Fibroblast of the conjunctiva (primary cell): ENCODE measurements at places on chromosomes 5 and 9.
A peak's percentile ranks its signal among the peaks of the same experiment; 100 is the strongest.

- DNase-seq, result no peak
Observed at GRCh38 chr5:166509085-166509484, 1782.4 kb upstream of the WWC1 start.

DNA sequence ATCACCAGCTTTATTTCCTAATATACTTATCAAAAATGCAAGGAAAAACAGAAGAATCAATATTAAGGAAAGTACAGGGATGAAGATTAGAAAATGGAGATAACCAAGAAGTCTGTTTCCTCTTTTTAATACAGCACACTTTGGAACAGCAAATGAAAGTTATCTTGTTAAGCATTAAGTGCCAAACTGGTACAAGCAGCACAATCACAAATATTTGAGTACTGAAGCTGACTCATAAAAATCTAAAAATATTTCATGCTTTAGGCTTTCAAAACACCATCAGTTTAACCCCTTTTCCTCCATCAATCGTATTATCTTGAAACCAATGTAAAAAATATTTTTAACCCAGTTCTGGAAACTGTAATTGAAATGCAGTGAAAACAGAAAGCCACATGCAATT is 2.7 kb downstream of the FBXW11 start:
- no peak for DNase-seq

DNA sequence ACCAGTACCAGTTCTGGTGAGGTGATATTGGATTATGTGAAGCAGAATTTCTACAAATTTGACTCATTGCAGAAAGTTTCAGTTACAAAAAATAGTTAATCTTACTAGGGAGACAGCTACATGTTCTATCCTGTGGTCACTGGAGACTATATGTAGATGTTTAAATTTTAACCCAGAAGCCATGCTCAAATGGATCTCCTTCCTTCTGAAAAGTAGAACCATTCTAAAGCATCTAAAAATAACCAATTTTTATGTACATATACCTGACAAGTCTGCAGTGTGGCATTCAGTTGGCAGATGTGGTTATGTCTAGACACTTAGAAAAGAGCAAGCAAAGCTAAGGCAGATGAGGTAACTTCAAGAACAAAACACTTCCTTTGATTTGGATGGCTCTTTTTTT is 65.5 kb upstream of the POU4F3 start:
- no peak for DNase-seq

DNA sequence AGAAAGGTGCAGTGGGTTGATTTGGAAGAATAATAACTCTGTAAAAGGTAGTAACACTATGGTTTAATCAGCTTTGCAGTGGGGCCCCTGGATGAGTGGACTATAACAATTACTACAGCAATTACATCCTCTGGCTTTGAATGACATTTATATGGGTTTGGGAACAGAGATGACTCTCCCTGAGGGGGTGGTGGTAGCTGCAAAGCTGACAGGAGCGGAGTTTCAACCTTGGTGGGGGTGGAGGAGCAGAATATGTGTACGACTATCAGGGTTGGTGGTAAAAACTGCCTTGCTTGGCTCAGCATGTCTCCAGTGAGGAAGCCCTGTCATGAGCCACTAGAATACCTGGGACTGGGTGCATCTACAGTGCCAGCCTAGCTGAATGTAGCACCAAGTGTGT is 28.3 kb upstream of the NR3C1 start:
- DNase-seq, result no peak

DNA sequence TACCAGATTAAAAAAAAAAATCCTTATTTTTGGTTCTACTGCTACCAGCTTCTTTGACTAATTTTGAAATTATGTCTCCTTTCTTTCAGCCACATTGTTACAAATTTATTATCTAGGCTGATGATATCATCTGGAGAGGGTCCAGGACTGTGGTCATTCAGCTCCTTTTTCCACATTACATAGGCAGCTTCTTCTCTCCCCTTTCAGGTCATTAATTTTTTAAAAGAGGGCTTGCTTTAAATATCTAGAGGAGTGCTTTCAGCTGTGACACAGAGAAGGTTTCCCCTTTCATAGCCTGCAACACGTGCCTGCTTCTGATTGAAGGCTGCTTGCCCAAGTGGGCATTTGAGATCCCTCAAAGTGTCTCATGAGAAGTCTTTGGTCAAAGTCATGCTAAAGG is 155.7 kb upstream of the PAPPA start:
- no peak for DNase-seq

- DNase-seq, result no peak
Observed at GRCh38 chr9:14313951-14314423, at the start of gene NFIB. TSS of gene NFIB (minus strand) at chr9:14314141. CDS start at chr9:14313511, 630 bp downstream.

DNA sequence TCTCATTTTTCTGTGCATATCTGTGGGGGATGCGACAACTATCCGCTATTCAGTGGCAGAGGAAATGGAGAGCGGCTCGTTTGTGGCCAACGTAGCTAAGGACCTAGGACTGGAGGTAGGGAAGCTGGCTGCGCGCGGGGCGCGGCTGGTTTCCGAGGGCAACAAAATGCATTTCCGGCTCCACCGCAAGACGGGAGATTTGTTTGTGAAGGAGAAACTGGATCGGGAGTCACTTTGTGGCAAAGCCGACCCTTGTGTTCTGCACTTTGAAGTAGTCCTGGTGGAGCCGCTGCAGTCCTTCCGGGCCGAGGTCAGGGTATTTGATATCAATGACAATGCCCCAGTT is 320 bp downstream of the PCDHB1 start:
- no peak for DNase-seq

GRCh38 chr9:93904649-93905472 is 50.3 kb downstream of the BARX1 start:
- DNase-seq, result no peak

- DNase-seq, result peak; percentile 76
Observed at GRCh38 chr9:112348257-112349007, 15.0 kb upstream of the PTBP3 start.

DNA sequence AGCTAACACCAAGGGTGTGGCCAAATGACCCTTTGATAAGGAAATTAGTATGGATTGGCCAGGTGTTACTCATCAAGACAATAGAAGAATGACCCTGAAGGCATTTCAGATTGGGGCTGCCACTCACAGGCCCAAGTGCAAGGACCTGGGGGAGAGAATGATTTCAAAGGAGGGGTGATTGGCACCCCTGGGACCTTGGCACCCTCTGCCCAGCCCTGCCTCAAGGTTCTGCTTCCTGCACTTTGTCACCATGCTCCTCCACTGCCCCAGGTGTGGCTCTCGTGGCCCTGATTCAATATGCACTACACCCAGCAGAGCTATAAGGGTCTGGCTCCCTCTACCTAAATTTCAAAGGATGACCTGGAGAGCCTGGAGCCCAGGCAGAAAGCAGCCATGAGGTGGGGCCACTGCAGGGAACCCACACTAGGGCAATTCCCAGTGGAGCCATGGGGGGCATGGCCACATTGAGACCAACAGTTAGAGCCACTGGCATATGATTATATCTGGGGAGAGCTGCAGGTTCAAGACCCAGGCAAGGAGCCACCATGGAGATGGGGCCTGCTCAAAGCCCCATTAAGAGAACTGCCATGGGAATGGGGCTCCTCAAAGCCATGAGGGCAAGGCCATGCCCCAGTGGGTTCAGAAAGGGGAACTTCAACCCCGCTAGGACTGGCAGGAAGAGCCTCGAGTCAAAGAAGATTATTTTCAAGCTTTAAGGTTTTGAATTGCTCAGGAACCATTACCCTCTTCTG is 93.0 kb downstream of the CEMIP2 start:
- no peak for DNase-seq

- DNase-seq, result peak; percentile 41
Observed at GRCh38 chr5:41418220-41419031, 92.0 kb downstream of the PLCXD3 start.

DNA sequence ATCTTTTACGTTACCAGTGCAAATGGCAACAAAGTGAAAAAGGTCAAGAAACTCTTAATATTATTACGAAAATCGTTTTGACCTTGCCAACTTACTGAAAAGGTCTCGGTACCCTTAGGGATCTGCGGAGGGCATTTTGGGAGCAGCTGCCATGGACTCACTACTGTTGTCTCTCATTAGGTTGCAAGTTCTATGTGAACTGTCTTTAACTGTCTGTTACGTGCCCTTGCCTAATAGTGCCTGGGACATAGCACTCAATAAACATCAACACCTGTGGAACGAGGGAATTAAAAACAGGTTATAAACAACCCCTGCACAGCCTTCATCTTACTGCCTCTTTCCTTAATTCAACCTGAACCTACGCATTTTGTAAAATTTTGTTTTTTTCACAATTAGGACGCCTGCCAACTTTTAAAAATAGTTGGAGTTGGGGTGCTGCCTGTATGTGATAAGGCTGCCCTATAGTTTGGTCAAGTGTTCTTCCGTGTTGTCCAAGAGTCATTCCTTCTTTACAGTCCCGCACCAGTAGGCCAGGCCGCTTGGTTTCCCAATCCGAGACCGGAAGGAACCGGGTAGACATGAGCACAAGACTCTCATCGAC is 527 bp upstream of the SREK1 start:
- DNase-seq, result no peak

- no peak for DNase-seq
Observed at GRCh38 chr9:86035827-86036440, 63.4 kb downstream of the GOLM1 start.

DNA sequence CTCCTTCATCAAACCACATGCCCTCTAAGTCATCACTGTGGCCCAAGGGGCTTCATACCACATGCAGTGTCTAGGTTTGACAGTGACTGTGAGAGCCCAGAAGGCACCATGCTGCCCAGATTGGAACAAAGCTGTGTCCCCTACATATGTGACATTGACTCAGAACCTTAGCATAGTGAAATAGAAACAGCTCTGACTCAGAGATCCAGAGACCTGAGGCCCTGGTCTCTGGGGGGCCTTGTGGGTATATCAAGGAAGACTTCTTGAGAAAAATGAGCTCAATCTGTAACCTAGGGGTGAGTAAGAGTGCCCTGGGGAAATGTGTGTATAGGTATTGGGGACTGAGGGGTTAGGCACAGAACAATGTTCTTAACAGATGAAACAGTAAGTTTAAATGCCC is 7.1 kb upstream of the ENTREP1 start:
- DNase-seq, result no peak

- DNase-seq, result peak; percentile 72
Observed at GRCh38 chr9:16704116-16705110, 166.1 kb downstream of the BNC2 start.
